ENCODE measurements at places on chromosomes 3 and 15.

DNA sequence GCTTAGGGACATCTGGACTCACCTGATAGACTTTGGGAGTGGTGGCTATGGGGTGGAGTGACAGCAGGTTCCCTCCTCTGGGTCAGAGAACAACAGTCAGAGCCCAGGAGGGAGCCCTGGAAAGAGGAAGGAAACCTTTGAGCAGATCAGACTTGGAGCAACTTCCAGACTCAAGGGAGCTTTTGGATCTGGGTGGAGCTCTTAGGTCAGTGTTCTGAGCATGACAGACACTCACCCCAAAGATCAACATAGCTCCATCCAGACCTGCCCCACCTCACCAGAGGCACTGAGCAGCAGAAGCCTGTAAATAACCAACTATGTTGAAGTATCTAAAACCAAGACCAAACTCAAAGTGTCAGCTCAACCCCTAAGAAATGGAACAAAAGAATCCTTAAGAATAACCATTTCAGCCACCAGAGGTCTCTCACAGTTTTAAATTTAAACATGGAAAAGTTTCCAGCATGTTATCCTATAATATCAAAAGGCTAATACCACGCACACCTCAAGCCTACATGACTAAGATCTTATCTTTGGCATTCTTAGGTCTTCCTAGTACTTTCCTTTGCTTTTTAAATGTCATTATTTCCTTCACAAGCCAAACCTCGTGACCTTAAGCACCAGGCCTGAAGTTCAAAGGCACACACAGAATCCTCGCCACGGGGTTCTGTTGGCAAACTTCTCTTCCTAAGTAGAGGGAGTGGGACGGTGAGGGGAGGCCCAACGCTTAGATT, 56.4 kb downstream of the UMPS start:
- no peak for DNase-seq

DNA sequence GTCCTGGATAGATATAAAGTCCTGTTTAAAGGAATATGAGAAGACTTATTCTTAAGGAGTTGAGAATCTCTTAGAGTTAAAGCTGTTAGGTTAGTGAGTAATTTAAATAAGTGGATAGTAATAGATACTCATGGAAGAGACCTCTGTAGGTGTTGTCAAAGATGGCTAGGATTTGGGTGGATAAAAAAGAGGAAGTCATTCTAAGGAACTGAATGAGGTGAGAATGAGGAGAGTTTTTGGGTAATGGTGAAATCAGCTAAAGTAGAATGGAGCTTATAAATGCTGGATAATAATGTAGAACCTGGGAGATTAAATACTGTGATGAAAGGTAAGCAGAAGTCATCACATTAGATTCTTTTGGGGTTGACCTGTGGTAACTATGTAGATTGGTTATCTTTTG, 8.1 kb downstream of the ARIH1 start:
- no peak for DNase-seq

- DNase-seq, result no peak
These were observed 3.6 kb downstream of the CHDH start for GRCh38 chr3:53842436-53843194.

- no peak for DNase-seq
These were observed 494 bp downstream of the GCSAM start for GRCh38 chr3:112132554-112132953.

- DNase-seq, result no peak
These were observed 36.8 kb downstream of the ADCY5 start for GRCh38 chr3:123412076-123412475.

DNA sequence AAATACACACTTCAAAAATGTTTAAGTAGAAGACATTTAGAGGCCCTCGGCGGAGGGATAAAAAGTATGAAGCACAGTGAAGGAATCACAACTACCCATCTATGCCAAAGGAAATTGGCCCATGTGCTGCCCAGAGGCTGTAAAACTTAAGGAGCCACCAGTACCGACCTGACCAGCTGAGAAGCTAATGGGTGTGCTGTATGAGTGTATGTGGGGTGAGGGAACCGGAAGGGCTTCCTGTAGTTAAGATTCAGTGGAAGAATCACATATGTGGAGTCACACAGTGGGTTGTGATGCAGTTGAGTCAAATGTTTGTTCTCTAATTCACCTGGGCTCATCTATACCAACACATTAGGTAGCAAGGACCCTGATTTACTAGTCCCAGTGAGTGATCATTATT, 516.0 kb upstream of the IL12A start:
- no peak for DNase-seq

DNA sequence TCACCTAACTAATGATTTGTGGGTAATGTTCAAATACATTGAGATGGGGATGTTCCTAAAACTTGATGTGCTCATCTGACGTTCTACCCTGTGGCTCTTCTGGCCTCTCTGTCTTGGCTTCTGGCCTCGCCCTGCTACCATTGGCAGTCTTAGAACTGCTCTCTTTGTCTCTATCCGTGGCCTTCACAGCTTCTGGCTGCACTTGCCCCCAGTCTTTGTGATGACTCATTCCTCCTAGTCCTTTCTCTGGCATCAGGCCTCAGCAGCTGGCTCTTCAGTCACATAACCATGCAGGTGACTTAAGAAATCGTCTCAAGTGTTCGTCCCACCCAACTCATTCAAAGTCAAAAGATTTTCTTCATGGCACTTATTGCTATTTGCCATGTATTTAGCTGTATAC, 188.1 kb downstream of the BBX start:
- DNase-seq, result no peak

DNA sequence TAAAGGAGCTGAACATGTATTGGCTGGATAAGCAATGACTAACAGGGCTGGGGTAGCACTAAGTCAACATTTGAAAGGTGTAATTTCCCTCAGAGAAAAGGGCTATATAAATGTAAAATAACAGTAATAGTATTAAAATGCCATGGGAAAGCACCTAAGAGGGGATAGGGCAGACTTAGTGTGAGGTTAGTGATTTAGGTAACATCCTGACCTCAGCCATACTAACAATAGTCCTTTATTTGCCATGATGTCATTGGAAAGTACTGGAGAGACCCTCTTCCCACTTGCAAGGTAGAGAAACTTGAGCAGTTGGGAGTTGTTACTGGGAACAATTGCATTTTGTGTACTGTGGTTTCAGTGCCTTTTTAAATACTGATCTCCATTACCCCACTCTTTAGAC, 103.4 kb downstream of the LSAMP start:
- DNase-seq, result no peak

DNA sequence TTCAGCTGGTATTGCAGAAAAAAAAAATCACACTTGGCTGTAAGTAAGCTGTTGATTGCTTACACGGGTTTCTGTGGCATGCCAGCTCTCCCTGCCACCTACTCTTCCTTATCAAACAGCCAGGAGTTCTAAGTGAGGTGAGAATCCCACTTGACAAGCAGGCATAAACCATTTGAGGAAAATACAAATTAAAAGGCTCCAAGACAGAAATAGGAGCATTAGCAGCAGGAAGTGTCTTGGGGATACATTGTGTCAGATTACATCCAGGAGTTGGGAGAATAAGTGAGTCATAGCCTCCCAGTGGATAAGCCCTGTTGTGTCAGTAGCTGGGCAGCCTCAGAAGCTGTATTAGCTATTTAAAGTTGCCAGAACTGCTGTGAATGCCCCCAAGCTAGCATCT, 256.0 kb downstream of the CNTN4 start:
- no peak for DNase-seq

DNA sequence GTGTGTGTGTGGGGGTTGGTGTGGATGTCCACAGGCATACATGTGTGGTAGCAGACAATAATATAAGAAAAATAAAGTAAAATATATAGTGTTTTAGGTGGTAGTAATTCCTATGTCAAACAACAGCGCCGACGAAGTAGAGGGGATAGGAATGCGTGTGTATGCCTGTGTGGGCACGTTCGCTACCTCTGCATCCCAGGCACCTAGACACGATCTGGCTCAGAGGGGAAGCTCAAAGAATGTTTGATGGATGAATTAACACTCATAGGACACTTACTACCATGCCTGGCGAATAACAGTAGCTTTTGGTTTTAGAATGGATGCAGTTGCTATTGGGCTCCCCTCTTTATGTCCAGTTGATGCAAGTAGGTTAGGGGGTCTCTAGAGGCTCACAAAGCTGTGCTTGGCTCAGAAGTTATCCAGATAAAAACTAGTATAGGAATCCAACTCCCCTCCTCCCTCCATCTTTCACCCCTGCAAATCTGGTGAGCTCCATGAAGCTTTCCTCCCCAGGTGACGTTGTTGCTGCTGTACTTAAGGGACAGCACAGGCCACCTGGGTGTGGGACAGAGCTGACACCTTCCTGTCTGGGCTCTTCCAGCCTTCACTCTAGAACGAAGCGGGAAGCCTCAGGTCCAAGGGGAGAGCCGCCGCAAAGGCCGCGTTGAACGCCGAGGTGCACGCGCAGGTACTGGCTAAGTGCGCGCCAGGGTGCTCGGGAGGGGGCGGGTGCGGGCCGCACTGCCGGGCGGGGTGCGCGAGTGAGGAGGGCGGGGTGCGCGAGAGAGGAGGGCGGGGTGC, 192.6 kb upstream of the LYSMD4 start:
- peak; percentile 66 for DNase-seq

DNA sequence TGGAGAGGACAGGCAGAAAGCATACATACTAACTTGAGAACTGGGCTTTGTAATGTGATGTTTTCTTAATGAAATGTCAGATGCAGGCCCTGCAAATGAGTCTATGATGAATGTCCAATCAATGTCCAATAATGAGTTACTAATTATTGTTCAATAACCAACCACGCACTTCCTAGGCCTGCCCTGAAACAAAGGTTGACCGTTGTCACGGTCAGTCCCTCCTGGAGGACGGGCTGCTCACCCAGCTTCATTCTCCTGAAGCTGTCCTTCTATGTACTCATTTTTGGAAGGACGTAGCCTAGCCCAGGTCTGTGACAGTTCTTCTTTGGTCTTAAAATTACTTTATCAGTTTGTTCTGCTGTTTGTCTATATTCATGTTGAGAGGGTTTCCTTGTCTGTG, 8.3 kb upstream of the PDIA5 start:
- no peak for DNase-seq

DNA sequence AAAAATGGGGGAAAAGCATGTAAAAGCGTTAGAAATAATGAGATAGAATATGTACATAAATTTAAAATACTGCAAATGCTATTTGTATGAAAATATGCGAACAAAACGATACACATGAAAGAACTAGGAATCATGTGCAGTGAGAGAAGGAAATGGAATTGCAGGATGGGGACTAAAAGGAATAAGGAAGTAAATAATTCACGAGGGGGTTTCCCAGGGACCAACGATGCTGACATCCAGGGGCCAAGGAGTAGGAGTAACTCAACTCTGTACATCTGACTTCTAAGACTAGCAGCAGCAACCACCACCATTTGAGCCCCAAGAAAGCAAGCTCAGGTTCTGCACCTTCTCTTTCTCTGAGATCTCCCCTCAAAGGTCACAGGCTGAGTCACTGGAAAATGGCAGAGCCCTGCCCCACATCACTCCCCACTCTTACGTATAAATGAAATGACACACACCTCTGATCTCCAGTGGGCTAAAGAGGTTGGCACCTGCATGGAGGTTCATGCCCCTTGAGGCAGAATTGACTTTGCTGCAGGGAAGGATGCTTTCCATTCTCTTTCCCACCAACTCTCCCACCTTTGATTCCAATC, 100.0 kb upstream of the DLG1 start:
- no peak for DNase-seq

GRCh38 chr3:140204271-140204984, 269.4 kb downstream of the CLSTN2 start:
- DNase-seq, result no peak

DNA sequence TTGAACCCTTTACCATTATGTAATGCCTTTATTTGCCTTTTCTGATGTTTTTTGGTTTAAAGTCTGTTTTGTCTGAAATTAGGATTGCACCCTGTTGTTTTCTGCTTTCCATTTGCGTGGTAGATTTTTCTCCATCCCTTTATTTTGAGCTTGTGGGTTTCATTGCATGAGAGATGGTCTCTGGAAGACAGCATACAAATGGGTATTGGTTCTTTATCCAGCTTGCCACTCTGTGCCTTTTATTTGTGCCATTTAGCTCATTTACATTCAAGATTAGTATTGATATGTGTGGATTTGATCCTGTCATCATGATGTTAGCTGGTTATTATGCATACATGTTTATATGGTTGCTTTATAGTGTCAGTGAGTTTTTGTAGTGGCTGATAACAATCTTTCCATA, 318.7 kb upstream of the PPP2R3A start:
- no peak for DNase-seq

Data from stimulated activated CD4-positive, alpha-beta T cell treated with anti-CD3 and anti-CD28 coated beads, Interleukin-15, amount 100 ng/mL, for 1 hour (primary cell).